Cerebellar nuclear complex (tissue), 1 donor: ENCODE measurements at places on chromosomes 13 and 19.

GRCh38 chr13:72760189-72760588 lies 21.5 kb downstream of the DIS3 start:
- DNase-seq = no peak

DNA sequence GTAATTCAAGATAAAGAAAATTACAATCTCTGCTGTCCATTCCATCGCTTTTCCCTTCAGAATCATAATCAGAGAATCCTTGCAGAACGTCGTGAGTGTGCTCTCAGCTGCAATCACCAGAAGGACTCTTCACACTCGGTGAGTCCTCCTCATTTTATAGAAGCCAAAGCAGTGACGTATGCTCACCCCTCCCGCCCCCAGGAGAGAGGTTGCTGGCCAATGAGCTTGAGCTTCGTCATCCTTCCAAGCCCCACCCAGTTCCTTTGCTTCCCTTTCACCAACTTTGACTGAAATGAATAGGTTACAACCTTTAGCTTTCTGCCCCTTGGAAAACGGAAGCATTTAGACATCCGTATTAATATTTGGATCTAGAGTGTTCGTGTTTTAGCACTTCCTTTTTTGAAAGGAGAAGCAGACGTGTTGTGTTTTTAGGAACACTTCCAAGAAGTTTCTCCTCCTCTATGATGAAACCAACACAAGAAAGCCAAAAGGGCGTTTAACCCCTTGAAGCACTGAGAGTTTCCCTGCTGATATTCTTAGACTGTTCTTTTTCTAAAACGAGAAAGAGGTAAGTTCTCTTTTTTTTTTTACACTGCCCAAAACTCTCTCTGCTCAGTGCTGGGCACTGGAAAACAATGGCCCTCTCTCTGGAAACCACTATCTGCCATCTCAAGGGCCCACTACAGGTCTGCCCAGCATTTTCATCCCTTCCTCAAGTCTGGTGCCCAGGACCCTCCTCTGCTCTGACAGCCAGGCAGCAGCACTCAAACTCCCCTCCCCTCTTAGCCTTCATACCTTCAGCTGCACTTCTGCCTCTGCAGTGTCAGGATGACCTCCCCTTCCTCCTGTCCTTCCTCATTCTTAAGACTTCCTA lies 44.3 kb upstream of the CEACAM21 start:
- no peak for DNase-seq

DNA sequence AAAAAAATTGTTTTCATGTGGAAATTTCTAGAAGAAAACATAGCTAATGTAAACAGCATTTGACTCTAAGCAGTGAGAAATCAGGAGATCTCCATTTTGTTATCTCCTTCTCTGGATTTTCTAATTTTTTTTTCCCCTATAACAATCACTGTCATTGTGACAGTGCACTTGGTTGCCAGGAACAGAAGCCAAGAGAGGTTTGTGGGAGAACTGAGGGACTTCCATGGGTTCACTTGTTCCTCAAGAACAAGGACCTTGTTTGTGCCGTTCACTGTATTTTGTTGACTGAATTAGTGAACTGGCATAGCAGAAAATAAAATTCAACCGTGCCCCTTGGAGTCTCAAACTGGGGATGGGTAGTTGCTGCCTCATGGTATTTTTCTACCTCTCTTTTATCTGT lies 17.1 kb downstream of the SHISA7 start:
- no peak for DNase-seq

DNA sequence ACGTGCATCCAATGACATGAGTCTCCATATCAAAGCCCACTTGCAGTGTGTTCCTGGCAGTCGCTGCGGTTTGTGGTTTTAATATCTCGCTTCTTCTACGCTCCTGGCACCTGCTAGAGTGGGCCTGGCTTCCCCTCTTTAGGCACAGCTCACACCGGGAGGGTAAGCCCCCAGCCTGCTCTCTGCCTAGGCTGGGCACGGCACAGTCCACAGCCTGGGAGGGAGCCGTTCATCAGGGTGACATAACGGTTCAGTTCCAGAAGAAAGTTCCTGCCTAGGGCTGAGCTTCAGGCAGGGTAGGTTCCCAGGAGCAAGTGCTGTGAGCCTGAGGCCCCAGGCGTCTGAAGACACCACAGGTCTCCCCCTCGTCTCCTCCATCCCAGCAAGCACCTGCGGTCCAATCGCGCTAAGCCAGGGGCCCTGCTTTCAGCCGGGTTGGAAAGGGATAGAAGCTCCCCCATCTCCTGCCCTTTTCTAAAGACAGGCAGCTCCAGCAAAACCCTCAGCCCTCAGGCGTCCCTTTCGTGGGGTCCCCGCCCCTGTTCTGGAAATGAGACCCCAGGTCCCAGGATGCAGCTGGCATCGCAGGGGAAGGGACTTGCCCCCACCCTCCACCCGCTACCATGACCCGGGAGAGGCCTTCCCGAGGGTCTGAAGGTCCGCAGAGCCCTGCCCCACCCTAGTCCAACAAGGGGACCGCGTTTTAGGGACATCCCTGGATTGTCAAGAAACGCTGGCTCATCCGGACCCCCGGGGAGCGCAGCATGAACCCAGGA lies 121.6 kb upstream of the ZNF507 start:
- no peak for DNase-seq

DNA sequence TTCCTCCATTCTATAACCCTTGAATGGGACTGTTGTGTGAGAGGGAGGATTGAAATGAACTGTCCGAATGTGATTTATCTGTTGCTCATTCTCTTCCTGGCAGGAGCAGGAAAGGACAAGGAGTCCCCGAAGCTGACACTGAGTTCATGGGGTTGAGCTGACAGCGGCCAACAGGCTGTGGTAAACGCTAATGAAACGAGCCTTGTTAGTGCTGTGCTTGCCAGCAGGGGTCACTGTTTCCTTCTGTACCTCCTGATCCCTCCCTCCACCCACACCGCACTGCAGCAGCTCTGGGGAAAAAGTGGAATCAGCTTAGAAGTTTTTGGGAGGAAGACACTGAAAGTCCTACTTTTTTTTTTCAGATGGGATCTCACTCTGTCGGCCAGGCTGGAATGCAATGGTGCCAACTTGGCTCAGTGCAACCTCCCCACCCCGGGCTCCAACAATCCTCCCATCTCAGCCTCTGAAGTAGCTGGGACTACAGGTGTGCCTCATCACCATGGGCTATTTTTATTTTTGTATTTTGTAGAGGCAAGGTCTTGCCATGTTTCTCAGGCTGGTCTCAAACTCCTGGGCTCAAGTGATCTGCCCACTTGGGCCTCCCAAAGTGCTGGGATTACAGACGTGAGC lies 6.7 kb upstream of the ZNF761 start:
- no peak for DNase-seq

- DNase-seq = no peak
Observed at GRCh38 chr19:46287585-46287984, 9.3 kb upstream of the HIF3A start.

DNA sequence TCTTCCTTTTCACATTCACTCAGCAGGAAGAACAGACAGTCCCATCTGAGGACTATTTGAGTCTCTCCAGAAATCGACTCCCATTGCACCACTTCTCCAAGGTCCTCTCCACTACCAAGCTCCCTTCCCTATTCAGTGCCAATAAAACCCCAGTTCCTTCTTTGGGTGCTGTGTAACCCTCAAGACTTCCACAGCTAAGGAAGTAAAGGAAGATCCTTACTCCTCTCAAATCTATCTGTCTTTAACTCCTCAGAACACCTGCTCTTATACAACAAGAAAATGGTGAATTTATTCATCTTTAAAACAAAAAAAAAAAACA lies 29.2 kb upstream of the TM9SF2 start:
- no peak for DNase-seq

DNA sequence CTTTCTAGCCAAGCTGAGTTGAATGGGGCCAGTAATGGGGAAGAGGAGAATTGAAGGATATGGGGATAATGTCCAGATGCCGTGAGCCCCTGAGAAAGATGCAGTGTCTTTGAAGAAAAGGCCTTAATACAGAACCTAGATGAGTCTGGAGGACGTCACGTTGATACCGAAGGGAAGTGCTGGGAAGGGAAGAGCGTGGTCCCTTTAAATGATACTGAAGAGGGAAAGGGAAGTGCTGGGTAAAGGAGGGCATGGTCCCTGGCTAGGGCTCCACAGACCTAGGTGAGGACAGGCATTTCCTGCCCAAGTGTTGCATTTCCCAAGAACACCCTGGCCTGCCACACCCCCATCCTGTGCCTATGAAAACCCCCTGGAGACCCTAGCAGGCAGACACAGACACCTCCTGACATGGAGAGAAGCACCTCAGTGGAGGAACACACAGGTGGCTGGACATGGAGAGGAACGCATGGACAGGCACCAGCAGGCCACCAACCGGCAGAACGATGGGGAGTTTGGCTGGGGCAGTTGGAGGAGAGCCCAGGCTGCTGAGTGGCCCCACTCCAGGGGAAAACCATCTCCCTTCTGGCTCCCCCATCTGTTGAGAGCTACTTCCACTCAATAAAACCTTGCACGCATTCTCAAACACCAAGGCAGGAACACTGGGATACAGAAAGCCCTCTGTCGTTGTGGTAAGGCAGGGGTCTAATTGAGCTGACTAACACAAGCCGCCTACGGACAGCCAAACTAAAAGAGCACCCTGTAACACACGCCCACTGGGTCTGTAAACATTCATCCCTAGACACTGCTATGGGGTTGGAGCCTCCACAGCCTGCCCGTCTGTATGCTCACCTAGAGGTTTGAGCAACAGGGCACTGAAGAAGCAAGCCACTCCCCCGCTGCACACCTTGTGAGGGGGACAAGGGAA lies 34.9 kb upstream of the POMP start:
- DNase-seq = no peak

GRCh38 chr19:58001895-58002369 lies 688 bp downstream of the ZNF606 start:
- no peak for DNase-seq

- DNase-seq = no peak
Observed at GRCh38 chr13:74000876-74001275, 133.3 kb downstream of the KLF12 start.

GRCh38 chr13:46817095-46817494 lies 20.1 kb upstream of the ESD start:
- no peak for DNase-seq

- DNase-seq = no peak
Observed at GRCh38 chr19:42003506-42004294, 9.7 kb upstream of the ATP1A3 start.

DNA sequence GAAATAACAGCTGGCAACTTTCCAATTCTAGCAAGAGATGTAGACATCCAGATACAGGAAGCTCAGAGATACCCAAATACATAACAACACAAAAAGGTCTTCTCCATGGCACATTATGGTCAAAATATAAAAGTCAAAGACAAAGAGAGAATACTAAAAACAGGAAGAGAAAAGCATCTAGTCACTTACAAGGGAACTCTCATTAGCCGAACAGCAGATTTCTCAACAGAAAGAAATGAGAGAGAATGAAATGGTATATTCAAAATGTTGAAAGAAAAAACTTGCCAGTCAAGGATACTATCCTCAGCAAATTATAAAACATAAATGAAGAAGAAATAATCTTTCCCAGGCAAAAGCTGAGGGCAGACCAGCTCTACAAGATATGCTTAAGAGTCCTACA lies 12.4 kb downstream of the ZNF780A start:
- DNase-seq = no peak

DNA sequence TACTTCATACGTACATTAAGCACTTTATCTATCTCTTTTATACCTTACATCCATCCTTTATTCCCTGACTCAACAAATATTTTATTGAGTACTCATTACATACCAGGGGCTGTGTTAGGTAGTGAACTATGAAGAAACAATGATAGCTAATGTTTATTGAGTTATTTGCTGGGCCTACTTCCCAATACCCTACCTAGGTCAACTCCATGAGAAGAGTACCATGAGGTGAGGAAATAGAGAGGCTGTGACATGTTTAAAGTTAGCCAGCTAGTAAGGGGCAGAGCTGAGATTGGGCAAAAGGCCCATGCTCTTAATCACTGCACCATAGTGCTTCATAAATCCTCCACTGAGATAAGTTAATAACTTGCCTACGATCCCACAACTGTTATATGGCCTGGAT lies 79.9 kb downstream of the FREM2 start:
- DNase-seq = no peak

DNA sequence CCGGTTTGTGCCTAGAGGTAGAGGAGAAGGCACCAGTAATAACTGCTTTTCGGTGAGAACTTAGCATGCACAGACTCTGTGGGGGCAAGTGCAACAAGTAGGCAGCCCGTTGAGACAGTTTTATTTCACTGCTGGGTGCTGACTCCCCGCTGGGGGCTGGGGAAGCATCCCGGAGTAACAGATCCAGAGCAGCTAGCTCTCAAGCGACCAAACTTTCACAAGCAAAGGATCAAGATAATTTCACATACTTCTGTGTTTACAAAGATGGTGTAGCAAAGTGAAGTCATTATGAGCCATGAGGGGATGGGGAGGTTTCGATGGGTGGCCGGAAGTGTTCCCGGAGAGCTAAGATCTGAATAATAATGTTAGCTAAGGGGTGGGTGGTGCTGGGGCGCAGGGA lies 2.8 kb downstream of the NACC1 start:
- no peak for DNase-seq

DNA sequence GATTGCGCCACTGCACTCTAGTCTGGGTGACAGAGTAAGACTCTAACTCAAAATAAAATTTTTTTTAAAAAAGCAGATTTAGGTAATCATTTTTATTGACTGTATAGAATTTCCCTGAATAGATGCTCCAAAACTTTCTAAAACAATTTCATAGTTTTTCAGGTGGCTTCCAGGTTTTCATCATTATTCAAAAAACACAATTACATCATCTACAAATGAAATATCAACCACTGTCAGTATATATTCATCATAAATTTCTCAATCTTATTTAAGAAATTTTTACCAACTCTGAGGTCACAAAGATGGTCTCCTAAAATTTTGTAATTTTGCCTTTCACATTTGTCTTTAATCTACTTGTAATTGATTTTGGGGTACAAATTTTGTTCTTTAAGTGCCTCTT lies 48.1 kb downstream of the ZC3H13 start:
- no peak for DNase-seq

- DNase-seq = peak; percentile 50
Observed at GRCh38 chr19:48480558-48481500, 11.7 kb downstream of the CYTH2 start.

DNA sequence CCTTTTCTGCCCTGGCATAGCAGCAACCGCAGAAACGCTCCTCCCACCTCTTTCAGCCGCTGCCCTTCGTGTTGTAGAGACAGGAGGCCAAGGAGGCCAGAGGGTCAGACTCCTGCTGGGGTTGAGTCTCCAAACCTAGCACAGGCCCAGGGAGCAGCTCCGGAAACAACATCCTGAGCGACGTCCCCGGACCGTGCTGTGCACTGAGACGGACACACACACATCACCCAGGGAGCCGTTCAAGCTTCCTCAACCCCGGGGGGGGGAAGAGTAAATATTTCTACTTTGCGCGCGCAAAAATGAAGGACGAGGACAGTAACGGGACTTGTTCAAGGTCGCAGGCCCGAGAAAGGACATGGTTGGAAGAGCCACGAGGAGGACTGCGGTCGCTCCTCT lies 657 bp downstream of the ZNF550 start:
- no peak for DNase-seq

GRCh38 chr19:30390356-30390988 lies 18.3 kb downstream of the ZNF536 start:
- DNase-seq = no peak
